RWPE1 (cell line): ENCODE measurements at places on chromosomes 16 and 17.
A peak's percentile ranks its signal among the peaks of the same experiment; 100 is the strongest.

- peak; percentile 37 for DNase-seq
Observed at GRCh38 chr16:48206594-48207242, 37.4 kb upstream of the LONP2 start.

DNA sequence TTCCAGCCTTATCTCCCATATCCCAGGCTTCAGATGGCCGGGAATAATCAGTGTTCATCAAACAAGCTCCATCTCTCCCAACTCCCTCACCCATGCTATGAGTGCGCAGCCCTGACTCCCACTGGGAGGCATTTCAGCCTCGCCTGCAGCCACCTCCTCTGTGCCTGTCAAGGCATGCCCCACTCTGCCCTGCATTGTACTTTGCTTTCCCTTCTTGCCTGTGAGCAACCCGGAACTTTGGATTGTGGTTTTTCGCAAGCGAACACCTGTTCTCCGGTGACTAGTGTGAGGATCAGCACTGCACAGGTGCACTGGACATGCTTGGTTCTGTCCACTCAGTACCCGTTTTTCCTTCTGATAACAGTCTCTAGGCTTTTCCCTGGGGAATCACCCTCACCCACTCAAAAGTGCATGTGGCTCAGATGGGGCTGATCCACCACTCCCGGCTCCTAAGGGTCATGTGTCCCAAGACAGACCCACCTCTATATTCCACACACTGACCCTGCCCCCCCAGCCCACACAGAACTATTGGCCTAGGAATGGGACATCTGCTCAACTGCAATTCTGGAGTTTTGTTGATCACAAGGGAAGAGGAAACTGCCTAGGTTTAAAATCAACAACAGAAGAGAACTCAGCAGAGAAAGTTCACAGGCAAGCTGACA lies 9.1 kb downstream of the CHST6 start:
- DNase-seq: peak; percentile 93

DNA sequence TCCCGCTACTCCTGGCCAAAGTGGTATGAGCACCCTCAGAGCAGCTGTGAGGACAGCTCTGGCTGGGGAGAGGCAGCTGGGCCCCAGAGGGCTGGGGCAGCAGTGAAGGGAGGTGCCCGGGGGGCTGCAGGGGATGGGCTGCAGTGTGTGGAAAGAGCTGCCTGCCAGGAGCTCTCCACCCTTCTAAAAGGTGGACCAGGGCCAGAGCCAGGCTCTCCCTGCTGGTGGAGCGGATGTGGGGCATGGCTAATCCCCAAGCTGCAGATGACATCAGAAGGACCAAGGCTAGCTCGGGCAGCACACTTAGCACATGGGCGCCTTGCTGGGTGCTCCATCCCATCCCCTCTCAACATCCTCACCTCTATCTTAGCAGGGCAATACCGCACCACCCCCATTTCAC lies 103.1 kb downstream of the SDK2 start:
- DNase-seq: no peak

DNA sequence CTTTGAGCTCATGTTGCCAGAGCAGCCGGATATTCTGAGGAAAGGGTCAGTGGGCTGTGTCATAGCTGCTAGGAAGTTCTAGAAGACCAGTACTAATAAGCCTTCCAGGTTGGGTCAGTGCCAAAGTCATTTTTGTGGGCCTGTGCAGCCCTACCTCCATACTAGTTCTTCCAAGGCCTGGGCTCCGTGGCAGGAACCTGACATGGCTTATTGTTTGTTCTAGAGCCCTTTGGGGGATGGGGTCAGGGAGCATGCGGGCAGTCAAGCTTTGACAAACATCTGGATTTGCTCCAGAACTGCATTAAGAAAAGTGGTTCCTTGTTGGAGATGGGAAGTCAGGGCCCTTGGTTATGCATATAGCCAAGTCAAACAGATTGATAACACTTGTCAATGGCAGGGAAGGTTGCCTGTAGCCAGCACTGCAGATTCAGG lies 7.6 kb downstream of the ALKBH5 start:
- DNase-seq: no peak

- peak; percentile 59 for DNase-seq
Observed at GRCh38 chr17:81335773-81336157, 40.7 kb upstream of the SLC38A10 start.

- no peak for DNase-seq
Observed at GRCh38 chr16:68227183-68227793, 8.6 kb downstream of the ESRP2 start.

DNA sequence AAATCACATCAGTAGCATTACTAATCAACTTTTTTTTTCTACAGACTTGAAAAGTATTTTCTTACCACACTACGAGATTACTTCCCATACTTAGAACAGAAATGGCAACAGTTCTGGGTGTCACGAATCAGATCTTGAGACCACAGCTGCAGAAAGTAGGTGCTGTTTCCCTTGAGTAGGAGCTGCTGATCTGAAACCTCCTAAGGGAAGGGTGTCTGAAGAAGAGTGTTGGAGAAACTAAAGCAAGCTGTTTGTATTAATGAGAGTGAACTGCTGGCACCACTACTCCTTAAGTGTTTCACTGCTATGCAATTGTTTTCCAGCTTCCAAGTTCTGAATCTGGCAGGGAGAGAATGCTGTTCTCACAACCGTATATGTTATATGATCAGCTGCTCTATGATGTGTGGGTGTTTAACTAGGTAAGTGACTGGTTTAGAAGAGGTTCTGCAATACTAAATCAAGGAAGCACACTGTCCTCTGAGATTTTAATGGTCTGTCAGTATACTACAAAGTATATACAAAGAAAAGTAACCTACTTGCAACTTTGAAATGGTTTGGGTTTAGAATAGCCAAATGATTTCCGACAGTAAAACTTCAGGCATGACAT lies 3.3 kb downstream of the ZNF652 start:
- DNase-seq: no peak

DNA sequence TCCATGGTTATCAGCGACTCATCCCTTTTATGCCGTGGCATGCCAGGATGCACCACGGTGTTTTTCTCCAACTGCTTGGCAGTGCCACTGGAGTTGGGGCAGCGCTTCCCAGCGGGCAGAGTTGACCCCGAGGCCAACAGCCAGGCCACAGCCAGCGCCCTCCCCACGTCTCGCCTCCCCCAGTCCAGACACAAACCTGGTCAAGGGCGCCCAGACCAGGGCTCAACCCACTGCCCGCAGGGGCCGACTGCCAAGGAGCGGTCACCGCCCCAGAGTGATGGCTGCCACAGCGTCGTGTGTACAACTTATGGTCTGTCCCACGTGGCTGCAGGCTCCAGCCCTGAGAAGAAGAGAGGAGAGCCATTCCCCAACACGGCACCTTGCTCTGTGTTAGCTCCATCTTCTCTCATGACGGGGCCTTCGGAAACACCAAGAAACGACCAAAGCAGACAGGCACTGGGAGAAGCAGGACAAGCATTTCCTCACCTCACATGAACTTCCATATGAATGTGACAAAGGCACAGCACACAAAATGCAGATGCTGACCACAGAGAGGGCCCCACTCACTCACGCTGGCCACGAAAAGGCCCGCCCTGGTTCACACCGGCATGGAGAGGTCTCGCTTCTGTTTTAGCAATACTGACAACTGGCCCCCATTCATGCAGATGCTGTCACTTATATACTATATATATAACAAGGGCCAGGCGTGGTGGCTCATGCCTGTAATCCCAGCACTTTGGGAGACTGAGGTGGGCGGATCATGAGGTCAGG lies 27.0 kb downstream of the AXIN1 start:
- DNase-seq: no peak

- no peak for DNase-seq
Observed at GRCh38 chr16:82701442-82701955, 74.7 kb downstream of the CDH13 start.

DNA sequence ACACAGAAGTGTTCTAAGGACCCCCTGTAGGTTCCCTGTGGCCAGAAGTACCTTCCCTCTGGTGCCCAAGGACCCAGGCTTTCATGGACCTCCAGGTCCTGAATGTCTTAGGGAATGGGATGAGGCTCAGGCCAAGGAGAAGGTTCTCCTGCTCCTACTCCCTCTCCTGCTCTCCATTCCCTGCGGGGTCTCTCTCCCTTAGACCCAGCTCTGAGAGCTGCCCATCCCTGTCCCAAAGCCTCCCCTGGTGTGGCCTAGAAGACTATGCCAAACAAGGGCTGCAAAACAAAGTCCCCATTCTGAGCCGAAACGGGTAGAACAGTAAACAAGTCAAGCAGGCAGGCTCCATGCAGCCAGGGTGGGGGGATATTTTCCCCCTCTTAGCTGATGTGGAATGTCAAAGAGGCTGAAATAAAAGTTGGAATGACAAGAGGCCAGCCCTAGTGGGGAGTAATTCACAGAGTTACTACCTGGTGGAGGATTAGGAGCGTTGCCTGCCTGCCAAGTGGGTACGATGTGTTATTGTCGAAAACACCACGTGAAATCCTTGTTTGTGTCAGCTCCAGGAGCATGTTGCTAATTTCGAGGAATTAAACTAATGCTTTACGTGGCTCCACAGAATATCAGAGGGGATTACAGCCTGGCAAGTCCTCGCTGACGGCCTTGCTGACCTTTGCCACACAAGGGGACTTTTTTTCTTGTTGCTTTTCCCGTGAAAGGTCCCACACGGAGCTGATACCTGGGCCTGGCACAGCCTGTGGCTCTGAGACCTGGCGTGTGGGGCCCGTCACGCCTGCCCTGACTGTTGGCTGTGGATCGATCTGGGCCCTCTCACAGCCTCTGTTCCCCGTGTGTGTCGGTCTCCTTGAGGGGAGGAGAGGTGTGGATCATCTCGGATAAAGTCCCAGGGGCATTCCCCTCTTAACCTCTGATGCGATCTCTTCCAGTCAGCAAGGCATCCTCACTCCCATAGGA lies 2.9 kb downstream of the WFIKKN2 start:
- DNase-seq: no peak

GRCh38 chr17:79833744-79834564 lies 5.3 kb downstream of the CBX4 start:
- DNase-seq: no peak

- no peak for DNase-seq
Observed at GRCh38 chr17:34667656-34668055, 88.3 kb downstream of the TMEM132E start.

DNA sequence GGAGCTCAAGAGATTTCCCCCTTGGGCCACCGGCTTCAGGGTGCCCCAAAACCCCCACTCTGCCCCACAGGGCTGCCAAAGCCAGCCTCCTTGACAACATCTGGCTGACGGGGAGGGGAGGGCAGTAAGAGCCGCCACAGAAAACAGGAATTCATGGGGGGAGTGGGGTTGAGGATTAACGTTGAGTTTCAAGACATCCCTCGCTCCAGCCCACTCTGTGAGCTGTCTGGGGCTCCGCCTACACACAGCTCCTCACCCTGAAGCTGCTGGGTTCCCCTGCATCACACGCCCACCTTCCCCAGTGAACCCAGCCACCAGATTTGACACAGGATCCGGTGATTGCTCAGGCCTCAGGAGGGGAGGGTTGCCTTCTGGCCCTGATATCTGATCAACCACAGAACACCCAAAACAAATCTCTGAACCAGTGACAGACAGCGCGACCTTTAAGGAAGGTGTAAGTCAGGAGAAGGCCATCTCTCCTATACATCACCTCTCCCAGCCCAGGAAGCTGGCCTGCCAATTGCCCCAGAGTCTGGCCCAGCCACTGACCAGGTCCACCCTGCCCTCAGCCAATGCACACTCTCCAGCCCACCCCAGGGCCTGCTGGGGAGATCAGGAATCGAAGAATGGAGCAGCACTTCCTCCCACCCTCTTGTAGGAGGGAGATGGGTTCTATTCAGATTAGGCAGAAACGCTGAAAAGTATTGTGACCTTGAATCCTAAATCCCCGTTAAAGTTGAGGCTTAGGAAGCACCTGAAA lies 132.1 kb downstream of the CLEC16A start:
- no peak for DNase-seq

DNA sequence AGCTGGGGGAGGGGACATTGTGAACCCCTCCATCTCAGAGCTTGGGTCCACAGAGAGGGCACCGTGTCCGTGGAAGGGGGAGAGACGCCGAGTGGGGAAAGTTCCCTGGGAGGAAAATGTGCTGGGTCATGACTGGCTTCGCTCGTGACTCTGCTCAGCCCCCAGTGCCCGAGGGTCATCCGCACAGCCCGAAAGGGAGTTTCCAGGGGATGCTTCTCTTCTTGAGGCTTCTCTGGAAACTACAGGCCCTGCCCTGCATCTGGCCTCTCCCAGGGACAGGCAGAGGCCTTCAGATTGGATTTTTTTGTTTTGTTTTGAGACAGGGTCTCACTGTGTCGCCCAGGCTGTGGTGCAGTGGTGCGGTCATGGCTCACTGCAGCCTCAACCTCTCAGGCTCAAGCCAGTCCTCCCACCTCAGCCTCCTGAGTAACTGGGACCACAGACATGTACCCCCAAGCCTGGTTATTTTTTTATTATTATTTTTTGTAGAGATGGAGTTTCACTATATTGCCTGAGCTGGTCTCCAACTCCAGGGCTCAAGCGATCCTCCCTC lies 9.8 kb upstream of the GSE1 start:
- no peak for DNase-seq

GRCh38 chr16:69818891-69819545 lies 56.9 kb downstream of the WWP2 start:
- no peak for DNase-seq

GRCh38 chr17:63634816-63635215 lies 12.6 kb downstream of the MAP3K3 start:
- no peak for DNase-seq

DNA sequence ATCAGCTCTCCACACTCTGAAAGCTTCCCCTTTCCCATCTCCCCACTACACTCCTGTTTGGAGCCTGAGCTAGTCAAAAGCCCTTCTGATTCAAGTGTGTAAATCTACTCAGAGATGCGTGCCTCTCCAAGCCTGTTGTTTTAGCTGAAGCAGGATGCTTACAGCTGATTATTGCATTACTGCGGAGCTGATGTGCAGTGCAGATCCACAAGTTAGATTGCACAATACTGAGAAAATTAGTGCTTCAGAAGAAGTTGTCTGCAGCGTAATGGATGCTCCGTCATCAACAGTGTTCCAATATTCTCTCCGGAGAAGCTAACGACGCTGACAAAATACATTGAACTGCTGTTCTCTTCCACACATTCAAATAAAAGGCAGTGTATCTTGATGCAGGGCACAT lies 44.8 kb upstream of the NLRP1 start:
- no peak for DNase-seq

DNA sequence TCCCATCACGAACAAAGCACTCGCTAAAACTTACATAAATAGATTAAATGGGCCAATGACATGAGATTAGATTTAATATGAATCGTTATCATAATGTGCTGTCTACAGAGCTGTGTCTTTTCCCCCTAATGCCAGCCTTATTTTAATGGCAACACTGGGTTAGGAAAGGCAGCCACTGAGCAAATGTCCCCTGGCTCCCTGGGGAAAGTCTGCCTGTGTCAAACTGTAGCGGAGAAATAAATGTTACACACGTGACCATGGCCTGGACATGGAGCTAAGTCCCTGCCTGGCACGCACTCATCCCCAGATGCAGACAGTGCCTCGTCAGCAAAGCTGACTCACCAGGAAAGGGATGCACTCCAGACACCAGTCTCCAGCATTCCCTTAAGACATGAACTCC lies 61.3 kb upstream of the SDK2 start:
- DNase-seq: peak; percentile 54

DNA sequence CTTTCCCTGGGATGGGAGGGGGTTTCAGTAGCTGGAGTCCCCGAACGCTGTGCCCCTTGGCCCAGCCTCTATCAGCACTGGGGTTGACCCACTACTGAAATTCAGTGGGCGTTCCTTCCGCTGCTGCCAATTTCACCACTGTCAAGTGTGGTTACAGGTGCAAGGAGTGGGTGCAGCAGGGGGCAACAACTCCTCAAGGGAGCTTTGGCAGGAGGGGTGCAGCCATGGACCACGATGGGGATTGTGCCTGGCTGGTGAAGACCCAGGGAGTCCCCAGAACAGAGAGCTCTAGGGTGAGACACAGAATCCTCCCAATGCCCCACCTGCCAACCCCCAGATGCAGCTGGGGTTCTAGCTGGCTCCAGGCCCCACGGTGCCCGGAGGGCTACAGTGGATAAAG lies 123.5 kb upstream of the SDK2 start:
- DNase-seq: no peak

GRCh38 chr17:13030459-13031300 lies 12.9 kb upstream of the ELAC2 start:
- peak; percentile 34 for DNase-seq
